ELR (cell line): ENCODE measurements at places on chromosomes 2 and 18.

- no peak for DNase-seq
Measured at GRCh38 chr2:207748993-207749392, 20.7 kb downstream of the FZD5 start.

DNA sequence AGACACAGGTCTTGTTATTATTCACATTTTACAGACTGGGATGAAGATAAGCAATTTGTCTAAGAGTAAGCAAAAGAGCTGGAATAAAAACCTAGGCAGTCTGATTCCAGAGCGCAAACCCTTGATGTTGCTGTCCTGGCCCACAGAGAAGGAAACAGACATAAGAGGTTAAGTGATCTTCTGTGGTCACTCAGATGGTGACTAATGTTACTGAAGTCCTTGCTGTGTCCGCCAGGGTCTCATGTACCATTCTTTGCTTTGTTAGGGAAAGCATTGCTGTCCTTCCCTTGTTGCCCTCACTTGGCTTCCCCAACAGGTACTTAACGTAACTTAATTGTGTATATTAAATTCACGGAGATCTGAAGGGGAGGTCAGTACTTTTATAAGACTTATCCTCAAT lies 14.9 kb upstream of the FAP start:
- DNase-seq, result peak; percentile 29

- DNase-seq, result no peak
Measured at GRCh38 chr2:97761192-97761591, 47.8 kb downstream of the ZAP70 start.

GRCh38 chr2:3467654-3468053 lies 51.7 kb downstream of the ADI1 start:
- DNase-seq, result no peak

DNA sequence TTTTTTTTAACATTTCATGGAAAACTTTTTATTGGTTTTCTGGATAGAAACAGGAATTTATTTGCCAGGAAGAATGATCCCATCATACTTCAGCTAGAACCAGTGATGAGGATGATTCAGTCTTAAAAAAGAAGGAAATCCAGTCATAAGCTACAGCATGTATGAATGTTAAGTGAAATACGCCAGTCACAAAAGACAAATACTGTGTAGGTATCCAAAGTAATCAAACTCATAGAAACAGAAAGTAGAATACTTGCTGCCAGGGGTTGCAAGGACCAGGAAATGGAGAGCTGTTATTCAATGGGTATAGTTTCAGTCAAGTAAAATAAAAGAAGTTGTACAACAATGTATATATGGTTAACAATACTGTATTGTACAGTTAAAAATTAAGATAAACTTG lies 21.3 kb downstream of the PSME4 start:
- peak; percentile 35 for DNase-seq
